ENCODE measurements at places on chromosomes 3 and 15. TPM values are rescaled to one million over a fixed set of nuclear protein-coding genes. Genes with fewer than 3 reads are reported as not detected.

HTR3E gene
- total RNA-seq = not detected

RYK gene
- 25.5 TPM for total RNA-seq

PRSS50 gene
- not detected for total RNA-seq

ATP13A5 gene
- total RNA-seq = not detected

SPINK8 gene
- total RNA-seq = not detected

GRCh38 chr3:172257648-172258400 lies 190.4 kb downstream of the GHSR start:
- no peak for DNase-seq

DNA sequence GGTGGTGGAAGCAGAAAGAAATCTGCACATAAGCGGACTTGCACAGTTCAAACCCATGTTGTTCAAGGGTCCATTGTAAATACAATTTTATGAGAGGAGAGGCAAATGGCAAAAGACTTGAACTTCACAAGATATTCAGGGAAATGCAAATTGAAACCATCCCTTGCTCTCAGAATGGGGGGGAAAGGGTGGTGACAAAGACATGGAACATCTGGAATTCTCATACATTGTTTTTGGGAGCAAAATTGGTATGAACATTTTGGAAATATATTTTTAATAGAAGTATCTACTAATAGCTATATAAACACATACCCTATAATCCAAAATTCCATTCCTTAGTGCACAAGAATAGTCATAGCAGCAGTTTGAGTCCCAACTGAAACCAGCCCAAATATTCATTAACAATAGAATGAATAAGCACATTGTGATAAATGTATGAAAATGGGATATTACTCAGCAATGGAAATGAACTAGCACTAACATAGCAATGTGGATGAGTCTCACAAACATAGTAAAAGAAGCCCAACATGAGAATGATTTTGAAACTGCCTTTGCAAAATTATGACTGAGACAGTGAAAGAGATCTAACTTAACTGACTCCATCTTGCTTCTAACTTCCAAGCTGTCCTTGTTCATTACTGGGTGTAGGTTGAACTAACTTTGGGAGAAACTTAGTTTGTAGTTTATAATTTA lies 77.2 kb downstream of the CD200R1L start:
- DNase-seq = no peak

GRCh38 chr3:77038930-77039605 lies 831 bp upstream of the ROBO2 start:
- DNase-seq = no peak

DNA sequence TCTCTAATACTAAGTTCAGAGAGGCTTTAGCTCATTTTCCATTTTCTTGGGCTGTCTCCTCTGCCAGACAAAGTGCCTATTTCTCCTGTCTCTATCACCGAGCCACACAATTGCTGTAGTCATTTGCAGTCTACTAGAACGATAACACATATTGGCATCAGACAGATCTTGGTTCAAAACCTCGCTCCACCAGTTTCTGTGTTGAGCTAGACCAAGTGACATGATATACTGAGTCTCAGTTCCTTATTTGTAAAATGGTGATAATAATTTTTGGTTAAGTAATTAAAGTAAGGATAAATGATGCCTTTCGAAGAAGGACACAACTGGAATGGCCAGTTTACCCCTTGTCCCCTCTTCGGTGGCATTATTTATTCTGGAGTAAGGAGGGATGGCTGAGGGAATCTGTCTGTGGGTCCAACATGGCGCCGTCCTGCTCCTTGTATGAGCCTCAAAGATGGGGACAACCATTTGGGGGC lies 398 bp upstream of the RAB7A start:
- DNase-seq = no peak

- no peak for DNase-seq
Measured at GRCh38 chr15:54514601-54515000, 536.4 kb downstream of the UNC13C start.

DNA sequence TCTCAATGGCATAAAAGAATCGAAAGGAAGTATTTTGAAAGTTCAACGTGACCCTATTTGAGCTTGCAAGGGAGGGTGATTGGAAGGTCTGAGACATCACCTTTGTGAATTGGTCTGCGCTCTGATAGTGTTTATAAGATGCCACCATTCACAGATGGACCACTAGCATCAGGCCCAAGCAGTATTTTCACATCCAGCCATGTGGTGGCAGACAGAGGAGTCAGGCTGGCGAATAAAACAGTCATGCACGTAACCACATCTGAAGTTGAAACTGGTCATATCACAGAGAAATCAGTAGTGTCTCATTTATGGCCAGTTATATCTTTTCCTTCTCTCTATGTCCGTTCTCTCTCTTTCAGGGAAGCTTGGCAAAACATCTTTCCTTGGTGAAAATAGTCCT lies 170.1 kb upstream of the ONECUT1 start:
- no peak for DNase-seq

DNA sequence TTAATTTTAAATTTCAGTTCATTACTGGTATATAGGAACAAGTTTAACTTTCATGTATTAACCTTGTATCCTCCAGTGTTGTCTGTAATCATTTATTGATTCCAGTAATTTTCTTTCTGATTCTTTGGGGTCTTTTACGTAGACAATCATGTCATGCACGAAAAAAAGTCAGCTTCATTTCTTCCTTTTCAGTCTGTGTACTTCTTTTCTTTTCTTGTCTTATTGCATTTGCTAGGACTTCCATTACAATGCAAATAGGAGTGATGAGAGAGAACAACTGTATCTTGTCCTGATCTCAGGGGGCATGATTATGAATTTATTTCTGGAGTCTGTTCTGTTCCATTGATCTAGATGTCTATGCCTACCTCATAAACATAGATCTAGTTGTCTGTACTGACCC lies 56.5 kb downstream of the STT3B start:
- DNase-seq = no peak

DNA sequence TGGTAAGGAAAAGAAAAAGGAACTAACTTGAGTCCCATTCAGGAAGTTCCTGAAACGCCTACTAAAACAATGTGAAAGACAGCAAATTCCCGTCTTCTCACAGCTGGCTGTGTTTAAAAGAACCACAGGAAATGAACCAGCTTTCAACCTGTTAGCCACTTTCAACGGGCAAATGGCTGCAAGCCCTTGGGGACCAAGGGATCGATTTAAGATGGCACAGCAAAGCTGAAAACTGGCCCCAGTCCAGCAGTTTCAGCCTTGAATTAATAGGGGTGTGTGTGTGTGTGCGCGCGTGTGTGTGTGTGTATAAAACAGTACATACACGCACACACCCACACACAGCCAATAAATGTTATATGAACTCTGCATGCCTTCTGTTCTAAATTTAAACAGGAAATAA lies 168.7 kb upstream of the TMCO5A start:
- peak; percentile 10 for DNase-seq

- no peak for DNase-seq
Measured at GRCh38 chr3:37892927-37893600, 31.4 kb downstream of the CTDSPL start.

GRCh38 chr3:20646425-20646824 lies 460.4 kb upstream of the SGO1 start:
- DNase-seq = no peak

DNA sequence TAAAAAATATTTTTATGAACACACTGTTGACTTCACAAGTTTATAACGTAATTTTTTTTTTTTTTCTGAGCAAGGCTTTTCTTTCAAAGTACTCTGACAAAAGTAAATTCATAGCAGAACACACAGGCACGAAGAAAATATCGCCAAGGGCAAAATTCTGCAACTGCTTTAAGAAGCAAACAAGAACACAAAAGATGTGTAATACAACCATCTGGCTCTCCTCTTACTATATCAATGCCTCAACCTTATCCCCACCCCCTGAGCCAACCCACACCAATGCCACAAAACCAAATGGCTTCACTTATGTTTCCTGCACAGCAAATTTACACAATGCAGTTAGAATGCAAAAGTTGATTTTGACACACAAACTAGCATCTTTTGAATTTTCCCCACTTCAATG lies 274.2 kb downstream of the FOXP1 start:
- no peak for DNase-seq

DNA sequence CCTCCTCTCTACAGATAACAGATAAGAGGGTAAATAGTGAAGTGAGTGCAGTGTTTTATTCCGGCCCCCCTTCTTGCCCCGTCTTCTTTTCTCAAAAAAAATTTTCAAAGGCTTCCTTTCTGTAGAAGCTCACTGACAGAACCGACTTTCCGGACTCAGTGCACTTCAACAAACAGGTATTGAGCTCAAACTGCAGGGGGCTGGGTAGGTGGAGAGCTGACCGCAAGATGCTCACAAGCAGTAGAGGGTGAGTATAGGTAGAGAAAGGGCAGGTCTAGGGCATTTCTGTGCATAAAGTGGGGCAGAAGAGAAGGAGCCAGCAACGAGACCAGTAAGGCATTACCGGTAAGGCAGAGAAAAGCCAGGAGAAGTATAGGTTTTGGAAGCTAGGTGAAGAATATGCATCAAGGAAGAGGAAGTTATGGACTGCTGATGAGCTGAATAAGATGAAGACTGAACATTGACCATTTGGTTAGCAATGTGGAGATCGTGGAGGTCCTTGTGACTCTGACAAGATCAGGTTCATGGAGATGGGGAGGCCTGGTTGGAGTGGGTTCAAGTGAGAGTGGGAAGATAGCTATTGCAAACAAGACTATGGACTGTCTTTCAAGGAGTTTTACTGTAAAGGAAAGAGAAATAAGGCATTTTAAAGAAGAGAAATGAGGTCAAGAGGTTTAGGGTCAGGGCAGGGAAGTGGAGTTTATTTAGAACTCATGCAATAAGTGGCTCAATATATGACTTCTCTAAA lies 97.4 kb downstream of the ST6GAL1 start:
- DNase-seq = peak; percentile 57

DNA sequence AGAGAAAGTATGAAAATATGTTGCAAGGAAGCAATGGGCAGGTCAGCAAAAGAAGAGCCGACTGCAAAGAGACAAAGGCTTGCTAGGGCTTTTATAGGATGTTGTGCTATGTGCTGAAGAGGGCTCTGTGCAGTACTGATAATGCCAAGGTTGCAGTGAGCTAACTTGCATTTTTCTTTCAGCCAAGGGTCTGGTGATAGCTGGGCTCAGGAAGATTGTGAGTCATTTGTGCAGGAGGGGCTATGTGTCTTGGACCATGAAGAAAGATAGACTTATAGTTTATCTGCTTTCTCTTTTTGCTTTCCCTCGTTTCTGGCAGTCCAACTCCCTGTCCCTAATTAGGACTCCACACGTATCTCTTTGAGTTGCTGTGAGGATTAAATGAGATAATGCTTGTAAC lies 64.5 kb upstream of the LRIG1 start:
- DNase-seq = no peak

DNA sequence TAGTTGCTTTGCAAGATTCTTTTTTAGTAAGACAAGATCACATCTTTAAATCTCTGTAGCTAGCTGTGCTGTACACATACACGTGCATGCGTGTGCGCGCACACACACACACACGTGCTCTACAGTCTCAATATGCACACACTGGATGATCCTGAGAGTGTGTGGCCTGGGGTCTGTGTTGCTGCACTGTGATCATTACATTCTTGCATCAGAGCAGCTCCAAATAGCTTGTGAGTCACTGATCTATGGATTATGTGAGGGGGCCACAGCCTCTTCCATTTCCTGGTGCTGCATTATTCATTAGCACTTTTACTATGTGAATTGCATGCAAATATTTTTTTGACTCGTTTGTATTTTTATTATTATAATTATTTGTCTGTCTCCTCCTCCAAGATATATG lies 34.6 kb downstream of the MCTP2 start:
- no peak for DNase-seq

GRCh38 chr3:52313774-52314188 lies 2.3 kb upstream of the DNAH1 start:
- DNase-seq = peak; percentile 68

GRCh38 chr3:70277304-70277703 lies 35.1 kb downstream of the MDFIC2 start:
- DNase-seq = no peak

GRCh38 chr3:172591876-172592771 lies 68.9 kb upstream of the TNFSF10 start:
- DNase-seq = no peak

- no peak for DNase-seq
Measured at GRCh38 chr15:20358066-20358778, 183.4 kb downstream of the GOLGA6L6 start.

Data from OCI-LY7 (cell line).